ENCODE measurements at places on chromosomes 2 and 18.
A peak's percentile ranks its signal among the peaks of the same experiment; 100 is the strongest.

GRCh38 chr2:9697909-9698308 is 67.1 kb upstream of the YWHAQ start:
- DNase-seq: no peak

GRCh38 chr18:29726646-29727045 is 1315.9 kb downstream of the DSC3 start:
- DNase-seq: no peak

GRCh38 chr2:108184419-108184818 is 55.3 kb upstream of the SULT1C3 start:
- DNase-seq: no peak

GRCh38 chr18:12403601-12404506 is 3.9 kb upstream of the PRELID3A start:
- peak; percentile 77 for DNase-seq

GRCh38 chr2:67641312-67642045 is 244.3 kb downstream of the ETAA1 start:
- DNase-seq: no peak

- no peak for DNase-seq
Observed at GRCh38 chr18:24270358-24270936, 127.2 kb downstream of the OSBPL1A start.

GRCh38 chr2:221997100-221997499 is 301.7 kb downstream of the PAX3 start:
- no peak for DNase-seq

DNA sequence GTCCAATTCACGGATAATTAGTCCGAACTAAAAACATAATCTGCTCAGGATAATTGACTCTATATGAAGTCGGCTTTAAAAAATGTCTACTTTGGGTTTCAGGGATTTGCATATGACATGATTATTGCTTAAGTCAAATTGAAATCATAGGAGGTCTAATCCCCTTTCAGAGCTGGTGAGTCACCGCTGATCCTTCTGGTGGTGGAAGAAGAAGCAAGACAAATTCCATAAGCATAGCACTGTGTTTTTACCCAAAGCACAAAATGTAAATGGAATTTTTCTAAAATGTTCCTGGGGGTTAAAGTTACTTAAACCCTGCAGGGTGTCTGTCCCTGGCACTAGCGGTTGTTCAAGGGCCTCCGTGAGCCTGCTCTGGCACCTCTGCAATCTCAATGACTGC is 460.2 kb downstream of the LRATD1 start:
- no peak for DNase-seq

DNA sequence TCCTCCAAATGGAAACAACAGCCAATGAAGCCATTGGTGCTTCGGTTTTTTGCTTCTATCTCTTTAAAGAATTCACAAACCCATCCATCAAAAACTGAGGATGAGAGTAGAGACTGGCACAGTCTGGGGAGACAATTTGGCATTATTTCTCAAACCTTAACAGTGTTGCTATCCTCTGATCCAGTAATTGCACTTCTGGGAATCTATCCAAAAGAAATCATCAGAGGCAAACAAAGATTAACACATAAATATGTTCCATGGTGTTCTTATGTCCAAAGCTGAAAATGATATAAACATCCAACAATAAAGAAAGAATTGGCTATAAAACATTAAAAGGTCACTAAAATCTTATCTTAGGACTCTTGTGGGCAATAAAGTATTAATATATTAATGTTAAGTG is 35.1 kb downstream of the REEP1 start:
- DNase-seq: no peak

- DNase-seq: no peak
Observed at GRCh38 chr18:51767293-51767692, 569.8 kb upstream of the MEX3C start.

GRCh38 chr2:109401370-109401769 is 212.4 kb downstream of the SEPTIN10 start:
- DNase-seq: no peak

GRCh38 chr2:130837175-130837810 is 579 bp downstream of the ARHGEF4 start:
- DNase-seq: no peak

DNA sequence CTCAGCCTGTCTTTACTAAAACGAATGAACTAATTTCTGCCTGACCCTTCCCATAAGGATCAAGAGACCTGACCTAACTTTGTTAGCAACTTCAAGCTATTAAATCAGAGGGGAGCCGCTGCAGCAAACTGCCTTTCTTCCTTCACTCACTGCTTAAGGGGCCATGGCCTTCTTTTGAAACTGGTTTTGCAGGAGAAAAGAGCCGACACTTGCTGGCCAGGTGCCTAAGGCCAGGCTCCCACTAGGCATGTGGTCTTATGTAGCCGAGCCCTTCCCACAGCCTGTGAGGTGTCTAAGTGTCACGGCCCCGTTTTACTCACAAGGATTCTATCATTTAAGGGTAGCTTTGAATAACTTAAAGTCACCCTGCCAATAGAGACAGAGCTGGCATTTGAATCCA is 130.8 kb downstream of the ZNF236 start:
- DNase-seq: no peak

DNA sequence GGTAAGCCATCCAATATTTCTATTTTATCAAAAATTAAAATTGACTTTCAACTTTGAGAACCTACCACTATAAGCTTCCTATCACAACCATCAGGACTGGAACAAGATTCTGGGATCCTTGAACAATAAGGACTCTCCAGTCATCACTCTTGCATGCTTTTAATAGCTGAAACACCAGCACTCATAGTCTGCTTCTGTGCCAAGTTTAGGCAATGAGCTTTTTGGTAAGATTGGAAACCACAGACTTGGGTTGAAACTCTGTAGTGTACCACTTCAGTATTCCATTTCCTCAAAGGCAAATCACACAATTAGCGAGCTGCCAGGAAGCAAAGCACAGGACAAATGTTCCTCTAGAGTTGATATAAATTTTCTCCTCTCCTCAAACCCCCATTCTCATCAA is 1065.8 kb upstream of the SLC39A10 start:
- no peak for DNase-seq

GRCh38 chr2:66488946-66489345 is 54.0 kb downstream of the MEIS1 start:
- DNase-seq: no peak

GRCh38 chr2:79124907-79125720 is 4.8 kb downstream of the REG1A start:
- no peak for DNase-seq

GRCh38 chr2:167966937-167967913 is 280.2 kb downstream of the STK39 start:
- no peak for DNase-seq

DNA sequence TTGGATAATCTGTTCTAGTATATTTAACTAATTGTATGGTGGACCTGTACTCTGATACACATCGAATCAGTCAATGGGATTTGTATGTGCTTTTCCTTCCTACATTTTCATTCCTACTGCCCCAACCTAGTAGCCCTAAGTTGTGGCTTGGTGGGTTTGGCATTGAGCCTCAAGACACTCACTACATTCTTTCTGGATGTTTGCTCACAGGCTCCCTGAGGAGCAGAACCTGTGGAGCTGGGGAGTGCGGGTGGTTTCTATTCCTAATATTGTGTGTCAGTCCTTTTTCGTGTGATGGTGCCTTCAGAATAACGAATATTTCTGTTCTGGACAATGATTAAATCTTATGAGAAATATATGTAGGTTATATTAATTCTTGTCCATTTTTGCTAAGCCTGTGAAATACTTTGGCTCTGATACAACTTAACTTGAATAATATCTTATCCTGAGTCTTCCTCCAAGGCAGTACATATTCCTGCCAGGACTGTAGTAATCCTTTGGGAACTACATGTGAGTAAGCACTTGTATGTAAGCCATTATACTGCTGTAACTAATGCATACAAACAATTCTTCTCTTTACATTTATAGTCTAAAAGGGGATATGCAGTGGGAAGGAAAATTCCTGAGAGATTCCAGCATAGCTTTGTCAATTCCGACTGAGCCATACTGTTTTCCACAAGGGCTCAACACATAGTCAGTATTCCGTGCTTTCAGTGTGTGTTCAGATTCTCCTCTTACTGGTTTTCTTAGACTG is 150.6 kb downstream of the AGPS start:
- peak; percentile 47 for DNase-seq

GRCh38 chr18:22048932-22049615 is 120.3 kb upstream of the GATA6 start:
- no peak for DNase-seq

DNA sequence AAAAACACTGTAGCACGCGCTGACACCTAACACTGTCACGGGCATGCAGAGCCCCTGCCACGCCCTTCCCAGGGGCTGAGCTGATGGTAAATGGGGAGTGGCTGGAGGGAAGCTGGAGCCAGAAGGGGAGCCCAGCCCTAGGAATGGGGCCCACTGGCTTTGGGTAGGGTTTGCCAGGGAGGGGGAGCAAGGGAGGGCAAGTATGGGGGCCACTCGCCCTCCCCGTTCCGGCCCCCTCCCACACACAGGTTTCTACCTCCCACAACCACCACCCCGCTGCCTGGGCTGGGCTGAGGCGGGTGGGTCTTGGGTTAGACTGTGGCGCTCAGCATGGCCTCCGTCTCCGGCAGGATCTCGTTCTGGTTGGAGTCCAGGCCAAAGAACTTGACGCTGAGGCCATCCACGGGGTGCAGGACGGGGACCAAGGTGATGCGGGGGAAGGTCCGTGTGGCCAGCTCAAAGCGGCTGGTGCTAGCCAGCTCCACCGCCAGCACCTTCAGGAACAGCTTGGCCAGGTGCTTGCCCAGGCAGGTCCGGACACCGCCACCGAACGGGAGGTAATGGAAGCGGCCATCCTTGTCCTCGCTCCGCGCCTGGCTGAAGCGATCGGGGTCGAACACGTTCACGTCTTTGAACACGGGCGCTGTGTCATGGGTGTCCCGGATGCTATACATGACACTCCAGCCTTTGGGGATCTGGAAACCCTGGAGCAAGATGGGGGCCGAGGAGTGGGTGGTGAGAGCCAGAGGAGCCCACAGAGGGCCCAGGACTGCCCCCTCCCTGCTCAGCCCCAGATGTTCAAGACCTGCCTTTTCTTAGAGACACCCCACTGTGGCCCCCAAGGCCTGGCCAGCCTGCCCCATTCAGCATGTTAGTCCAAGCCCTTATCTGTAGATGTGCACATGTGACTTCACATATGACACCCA is 15.5 kb downstream of the CYP26B1 start:
- DNase-seq: no peak

- DNase-seq: peak; percentile 67
Observed at GRCh38 chr2:174024524-174025270, 59.5 kb upstream of the SP3 start.

DNA sequence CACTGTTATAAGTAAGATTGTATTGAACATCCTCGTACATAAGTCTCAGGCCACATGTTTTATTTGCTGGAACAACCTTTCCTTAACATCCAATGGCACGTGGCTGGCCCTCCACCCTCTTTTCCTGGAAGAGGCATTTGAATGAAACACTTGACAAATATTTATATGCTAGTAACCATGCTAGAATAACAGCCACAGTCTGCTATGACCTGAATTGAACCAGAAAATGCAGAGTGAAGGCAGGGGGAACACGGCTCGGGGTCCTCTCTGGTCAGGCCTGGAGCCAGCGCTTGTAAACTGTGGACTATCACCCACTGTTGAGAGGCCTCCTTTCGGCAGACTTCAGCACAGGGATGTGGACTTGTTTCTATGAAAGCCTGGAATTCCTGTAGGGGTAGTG is 198.2 kb upstream of the COPS8 start:
- DNase-seq: peak; percentile 14

DNA sequence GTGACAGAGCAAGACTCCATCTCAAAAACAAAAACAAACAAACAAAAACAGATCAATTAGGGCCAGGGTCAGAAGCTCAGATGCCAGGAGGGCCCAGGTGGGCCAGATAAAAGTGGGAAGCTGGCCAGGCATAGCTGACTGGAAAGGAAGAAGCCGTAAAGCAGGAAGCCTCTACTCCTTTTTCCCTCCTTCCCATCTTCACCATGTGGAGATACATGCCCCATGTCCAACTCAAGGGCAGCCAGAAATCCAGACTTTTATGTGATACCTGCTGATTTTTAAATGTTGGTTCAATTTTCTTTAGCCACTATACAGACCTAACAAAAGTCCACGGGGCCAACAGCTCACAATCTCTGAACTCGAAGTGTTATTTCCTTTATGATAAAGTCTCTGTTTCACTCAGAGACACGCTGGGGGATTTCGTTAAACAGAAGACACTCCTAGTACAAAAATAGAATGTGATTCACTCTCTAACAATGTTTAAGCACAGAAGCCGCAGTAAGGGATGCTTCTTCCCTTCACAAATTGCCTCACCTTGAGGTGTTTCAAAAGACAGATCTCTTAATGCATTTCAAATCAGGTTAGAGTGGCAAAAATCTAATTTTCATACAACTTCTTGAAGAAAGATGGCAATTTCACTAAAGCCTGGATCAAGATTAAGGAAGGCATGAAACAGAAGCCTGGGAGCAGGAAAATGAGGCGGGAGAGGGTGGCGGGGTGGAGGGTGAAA is 14.0 kb downstream of the TMEM247 start:
- peak; percentile 24 for DNase-seq

All from AG09309 (cell line).